NCI-H2029 (cell line): ENCODE measurements at places on chromosomes 2 and 18.

GRCh38 chr2:171391532-171391931, 42.3 kb downstream of the METTL8 start:
- DNase-seq, result no peak

GRCh38 chr2:169047256-169048250, 16.4 kb upstream of the ABCB11 start:
- no peak for DNase-seq

DNA sequence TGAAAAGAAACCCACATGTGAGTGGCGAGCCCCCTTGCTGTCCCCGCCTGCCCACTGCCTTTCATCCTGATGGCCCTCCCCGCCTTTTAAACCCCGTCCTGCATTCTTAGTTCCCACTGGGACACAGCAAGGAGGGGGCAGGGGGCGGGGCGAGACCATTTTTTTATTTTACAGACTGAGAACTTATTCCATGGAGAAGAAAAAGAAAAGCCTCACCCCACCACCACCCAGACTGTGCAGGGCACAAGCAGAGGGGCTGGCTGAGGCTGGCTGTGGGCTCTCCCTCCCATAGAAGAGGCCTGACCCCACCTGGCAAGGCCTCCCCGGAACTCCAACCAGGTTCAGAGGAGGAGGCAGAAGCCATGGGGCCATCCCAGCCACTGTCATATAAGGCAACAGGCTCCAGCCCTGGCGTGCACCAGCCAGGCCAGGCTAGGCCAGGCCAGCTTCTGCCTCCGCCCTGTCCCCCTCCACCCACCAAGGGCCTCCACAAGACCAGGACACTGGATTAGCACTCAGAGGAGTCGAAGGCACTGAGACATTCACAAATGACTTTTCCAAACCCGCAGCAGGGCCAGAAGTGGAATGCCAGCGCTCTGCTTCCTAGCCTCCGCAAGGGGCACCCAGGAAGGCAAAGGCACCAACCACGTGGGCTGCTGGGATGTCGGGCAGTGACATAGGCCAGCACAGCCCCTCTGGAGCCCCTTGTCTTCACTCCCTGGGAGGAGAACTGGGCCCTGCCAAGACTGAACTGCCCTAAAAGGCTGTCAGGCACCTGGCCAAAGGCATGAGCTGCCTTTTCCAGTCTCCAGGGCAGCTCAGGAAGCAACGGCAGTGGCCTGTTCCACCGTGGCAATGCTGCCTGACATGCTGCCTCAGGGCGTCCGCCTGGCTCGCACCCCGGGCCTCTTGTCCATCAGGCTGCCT, 37.5 kb upstream of the SEMA4C start:
- no peak for DNase-seq

GRCh38 chr18:52054324-52054723, 285.7 kb upstream of the DCC start:
- no peak for DNase-seq

- DNase-seq, result no peak
These were observed 1.8 kb upstream of the PTPN18 start for GRCh38 chr2:130354139-130354428.

DNA sequence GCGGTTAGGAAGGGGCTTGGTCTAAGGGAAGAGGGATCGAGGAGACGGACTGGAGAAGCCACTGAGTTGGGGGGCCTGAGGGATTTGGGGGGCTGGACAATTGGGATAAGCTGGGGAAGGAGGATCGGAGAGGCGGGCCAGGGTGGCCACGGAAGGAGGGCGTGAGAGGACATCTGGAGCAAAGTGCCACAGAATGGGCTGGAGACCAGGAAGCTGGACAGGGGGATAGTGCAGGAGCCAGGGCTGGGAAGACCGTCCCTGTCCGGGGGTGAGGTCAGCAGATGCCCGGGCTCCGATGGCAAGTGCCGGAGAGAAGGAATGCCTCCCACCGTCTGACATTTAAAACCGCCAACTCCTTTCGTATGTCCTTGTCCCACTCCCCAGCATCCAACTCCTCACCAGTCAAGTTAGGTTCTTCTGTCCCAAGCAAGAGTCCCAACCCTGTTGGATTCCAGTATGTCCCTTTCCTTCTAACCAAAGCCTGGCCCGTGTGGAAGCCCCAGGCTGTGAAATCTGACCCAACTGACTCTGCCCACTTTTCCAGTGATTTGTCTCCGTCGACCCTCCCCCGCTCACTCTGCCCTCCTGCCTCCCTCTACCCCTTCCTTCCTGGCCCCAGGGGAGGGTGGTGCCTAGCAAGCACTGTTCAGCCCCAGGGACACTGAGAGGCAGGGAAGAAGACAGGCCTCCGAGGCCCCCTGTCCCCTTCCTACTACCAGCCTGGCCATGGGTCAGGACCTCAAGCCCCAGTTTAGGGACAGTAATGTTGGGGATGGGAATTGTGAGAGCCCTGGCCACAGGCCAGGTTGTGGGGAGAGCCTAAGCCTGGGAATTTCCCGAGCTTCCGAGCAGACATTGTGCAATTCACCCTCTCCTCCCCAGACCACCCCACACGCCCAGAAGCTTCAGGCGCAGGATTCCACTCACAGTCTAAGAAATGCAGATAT, 31.5 kb upstream of the TMBIM1 start:
- DNase-seq, result peak; percentile 3

DNA sequence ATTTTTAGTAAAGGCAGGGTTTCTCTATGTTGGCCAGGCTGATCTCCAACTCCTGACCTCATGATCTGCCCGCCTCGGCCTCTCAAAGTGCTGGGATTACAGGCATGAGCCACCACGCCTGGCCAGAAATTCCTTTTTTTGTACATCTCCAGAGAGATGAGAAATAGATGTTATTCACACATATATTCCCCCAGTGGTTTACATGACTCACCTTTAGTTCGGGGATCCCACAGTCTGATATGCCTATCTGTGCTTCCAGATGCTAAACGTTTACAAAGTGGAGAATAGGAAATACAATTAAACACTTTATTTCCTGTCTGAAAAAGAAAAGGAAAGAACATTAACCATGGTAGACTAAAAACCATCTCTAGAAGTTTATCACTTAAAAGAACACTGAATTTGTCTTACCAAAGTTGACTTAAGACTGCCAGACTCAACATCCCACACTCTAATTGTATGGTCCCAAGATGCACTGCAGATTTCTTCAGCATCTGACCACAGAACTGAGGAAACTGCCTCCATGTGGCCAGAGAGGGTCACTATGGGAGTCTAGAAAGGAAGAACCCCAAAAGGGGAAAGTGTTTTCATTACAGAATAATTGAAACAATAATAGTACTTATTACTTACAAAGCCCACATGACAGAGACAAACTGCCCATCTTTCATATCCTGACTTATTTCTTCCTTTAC, 12.6 kb upstream of the ICA1L start:
- DNase-seq, result no peak

DNA sequence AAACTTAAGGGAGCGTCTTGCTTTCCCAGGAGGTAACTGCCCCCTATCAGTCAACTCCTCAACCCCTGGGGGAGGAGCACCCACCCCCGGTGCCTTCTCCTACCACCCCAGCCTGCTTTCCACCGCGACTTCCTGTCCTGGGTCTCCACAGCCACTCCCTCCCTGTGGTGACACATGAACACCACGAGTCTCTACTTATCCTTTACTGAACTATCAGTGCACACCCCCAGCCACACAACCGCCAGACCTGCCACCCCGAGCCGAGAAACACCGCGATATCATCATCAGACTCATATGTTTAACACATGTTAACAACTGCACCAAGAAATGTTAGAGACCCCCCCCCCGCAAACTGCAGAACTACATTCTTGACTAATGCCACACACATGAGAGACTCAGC, 43.3 kb downstream of the LONRF2 start:
- DNase-seq, result no peak

DNA sequence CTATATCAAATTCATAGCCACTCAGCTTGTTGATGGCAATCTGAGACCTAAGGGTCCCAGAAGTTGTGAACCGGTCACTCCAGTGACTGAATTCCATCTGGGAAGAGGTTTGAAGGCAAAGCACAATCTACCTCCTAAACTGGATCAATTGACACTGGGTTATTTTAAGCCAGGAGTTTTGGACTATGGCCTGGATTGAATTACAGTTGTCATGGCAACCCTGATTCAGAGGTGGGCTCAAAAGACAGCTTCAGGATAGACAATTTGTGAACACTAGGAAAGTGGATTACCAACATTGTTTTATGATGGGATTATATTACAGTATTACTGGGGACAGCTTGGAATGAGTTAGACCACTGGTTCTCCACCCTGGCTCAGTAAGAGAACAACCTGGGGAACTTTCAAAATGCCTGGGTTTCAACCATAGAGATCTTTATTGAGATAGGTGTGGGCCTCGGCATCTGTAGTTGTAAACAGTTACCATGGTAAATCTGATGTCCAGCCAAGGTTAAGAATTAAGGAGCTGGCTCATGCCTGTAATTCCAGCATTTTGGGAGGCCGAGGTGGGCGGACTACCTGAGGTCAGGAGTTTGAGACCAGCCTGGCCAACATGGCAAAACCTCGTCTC, 58.8 kb downstream of the MFSD6 start:
- DNase-seq, result peak; percentile 70

GRCh38 chr2:38176619-38177021, 100.7 kb upstream of the CYP1B1 start:
- DNase-seq, result no peak

GRCh38 chr18:22279741-22280452, 110.5 kb downstream of the GATA6 start:
- no peak for DNase-seq

GRCh38 chr2:224638301-224638823, 53.2 kb upstream of the CUL3 start:
- no peak for DNase-seq

- no peak for DNase-seq
These were observed 169.4 kb upstream of the SIX3 start for GRCh38 chr2:44772131-44772530.

GRCh38 chr2:221588306-221588985, 16.3 kb upstream of the EPHA4 start:
- DNase-seq, result no peak

- no peak for DNase-seq
These were observed 133.6 kb downstream of the KCNE4 start for GRCh38 chr2:223185638-223186037.

DNA sequence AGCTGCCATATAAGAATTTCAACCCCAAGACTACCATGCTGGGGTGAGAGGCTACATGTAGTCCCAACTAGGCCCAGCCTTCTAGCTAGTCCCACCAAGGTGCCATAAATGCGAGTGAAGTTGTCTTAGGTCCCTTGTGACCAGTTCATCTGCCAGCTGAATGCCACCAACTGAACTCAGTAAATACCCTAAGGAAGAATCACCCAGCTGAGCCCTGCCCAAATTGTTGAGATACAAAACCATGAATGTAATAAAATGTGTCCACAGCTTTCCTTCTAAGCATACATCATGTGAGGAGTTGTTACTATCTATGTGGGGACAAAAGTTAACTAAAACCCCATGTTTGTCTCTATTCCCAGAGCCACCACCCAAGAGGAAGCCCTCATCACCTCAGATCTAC, 70.3 kb downstream of the THADA start:
- no peak for DNase-seq

DNA sequence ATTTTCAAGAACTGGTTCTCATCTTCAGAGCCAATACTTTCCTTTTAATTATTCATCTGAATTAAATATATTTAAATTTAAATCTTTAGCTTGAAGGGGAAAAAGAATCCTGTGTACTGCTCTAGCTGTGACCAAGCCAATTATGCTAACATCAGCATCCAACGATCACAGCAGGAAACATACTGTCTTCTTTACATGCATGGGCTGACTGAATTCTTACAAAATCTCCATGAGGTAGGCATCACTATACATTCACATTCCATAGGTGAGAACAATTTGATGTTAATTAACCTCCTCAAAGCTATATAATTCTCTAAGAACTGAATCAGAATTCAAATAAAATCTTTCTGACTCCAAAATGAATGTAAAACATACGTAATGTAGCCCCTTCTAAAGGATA, 118.8 kb upstream of the MAP2 start:
- no peak for DNase-seq

DNA sequence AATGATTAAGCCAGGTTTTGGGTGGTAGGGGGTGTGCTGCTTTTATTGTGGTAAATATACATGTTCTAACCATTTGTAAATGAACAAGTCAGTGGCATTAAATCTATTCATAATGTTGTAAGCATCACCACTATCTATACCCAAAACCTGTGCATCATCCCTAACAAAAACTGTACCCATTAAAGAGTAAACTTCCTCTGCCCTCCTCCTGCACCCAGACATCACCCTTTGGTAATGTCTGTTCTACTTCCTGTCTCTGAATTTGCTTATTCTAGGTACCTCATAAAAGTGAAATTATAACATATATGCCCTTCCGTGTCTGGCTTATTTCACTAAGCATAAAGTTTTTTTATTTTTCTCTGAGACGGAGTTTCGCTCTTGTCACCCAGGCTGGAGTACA, 14.1 kb downstream of the RIF1 start:
- DNase-seq, result no peak

DNA sequence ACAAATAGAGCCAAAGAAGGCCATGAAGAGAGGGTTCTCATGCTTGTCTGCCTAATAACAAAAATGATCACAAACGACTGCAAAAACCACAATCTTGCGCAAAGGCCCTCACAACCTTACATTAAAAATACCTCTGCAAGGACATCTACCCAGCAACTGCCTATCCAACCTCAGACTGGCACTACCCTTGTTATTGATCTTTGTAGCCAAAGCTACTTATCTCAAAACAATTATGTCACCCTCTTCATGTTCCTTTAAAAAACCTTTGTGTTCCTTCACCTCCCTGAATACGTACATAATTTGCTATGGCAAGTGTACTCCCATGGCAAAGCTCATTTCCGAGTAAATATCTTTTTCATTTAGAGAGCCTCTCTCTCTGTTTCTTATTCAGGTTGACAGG, 44.1 kb downstream of the TMEM163 start:
- DNase-seq, result peak; percentile 7

DNA sequence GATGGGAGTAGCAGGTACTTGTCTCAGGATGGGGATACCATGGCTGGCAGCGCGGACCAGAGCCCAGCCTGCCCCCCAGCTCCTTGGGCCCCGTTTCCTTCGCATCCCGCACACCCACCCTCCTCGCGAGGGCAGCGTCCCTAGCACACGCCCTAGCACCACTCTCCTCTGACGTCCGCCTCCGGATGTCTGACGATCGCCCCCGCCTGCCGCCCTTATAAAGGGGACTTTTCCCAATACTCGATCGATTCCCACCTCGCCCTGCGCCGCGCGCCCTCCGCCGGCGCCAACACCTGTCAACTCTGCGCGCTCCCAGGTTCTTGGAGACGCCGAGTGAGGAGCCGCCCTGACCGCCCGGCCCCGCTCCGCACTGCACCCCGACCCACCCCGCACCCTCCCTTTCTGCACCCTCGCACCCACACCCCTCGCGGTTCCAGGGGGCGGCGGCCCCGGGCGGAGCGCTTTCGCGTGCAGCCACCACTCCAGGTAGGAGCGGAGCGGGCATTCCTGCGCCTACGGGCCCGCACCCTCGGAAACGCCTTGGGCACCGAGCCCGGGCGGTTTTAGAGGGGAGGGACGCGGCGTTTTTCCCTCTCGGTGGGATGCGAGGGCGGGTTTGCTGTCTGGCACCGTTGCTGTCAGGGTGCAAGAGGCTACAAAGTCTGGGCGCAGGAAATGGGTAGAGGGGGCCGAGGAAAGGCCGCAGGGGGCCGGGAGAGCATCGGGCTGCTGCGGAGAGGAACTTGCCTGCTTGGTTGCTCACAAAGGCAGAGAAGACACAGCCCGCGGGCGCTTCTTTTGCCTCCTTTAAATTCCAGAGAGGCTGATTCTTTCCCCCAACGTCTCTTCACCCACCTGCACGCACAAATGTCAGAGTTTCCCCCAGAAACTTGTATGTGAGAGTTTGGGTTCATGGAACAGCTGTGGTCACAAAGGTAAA, at the start of gene SLC5A7:
Gene SLC5A7, plus strand, starts transcription at position 247 of the 940 bp plus-strand sequence. CDS start 1,632 bp downstream, outside the sequence.
- no peak for DNase-seq

GRCh38 chr18:8381821-8382459, 227.3 kb upstream of the RAB12 start:
- DNase-seq, result no peak

- no peak for DNase-seq
These were observed 45.2 kb downstream of the STRADB start for GRCh38 chr2:201496785-201497184.
